ENCODE measurements at places on chromosomes 3 and 15.

GRCh38 chr15:70271422-70272088, 173.8 kb upstream of the TLE3 start:
- no peak for DNase-seq

DNA sequence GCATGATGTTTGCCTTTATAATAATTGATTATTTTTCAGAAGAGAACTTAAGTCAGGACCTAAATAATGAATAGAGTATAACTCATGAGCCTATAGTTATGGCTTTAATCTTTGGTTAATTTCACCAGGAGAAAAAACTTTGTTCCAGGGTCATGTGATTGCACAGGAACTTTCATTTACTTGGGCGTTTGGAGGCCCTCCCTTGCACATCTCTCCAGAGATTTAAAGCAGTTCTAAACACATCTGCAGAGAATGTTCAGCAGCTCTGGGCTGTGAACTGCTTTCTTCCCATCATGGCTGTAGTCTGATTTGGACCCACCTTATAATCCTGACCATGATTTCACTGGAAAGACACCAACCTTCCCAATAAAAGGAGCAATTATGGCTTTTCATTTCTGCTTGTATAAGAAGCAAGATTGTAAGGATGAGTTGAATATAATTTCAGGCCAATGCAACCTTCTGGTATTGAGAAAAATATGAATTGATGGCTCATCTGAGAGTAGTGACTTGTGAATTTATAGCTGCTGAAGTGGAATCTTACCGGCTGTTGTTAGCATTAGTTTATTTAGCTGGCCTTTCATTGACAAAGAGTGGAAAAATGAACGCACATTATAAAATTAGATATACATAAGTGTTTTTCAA, 80.9 kb upstream of the PRTG start:
- DNase-seq = no peak

DNA sequence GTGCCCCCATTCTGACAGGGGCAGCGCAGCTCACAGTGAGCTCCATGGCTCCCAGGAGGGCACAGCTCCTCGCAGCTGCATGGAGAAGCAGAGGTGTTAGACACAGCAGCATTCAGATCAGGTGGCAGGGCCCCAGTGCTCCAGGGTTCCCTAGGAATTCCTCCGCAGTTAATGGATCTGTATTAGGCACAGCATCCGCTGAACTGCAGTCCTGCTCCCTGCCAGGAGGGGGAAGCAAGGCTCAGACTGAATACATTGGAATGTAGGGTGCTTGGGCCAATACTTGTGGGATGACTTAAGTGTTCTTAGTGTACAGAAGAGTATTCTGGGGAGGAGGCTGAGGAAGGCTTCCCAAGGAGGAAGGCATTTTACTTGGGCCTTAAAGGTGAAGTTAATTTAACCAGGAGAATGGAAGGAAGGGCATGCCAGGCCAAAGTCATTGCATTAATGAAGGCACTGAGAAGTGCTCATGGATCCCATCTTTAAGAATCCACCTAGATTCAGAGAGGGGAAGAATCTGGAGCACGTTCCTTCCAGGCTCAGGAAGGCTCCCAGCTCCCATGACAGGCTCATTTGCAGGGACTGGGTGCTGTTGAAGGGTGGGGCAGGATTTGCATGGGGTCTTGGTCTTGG, 111.6 kb downstream of the RAB11A start:
- peak; percentile 57 for DNase-seq

GRCh38 chr15:39243396-39243795, 337.5 kb upstream of the THBS1 start:
- DNase-seq = no peak

DNA sequence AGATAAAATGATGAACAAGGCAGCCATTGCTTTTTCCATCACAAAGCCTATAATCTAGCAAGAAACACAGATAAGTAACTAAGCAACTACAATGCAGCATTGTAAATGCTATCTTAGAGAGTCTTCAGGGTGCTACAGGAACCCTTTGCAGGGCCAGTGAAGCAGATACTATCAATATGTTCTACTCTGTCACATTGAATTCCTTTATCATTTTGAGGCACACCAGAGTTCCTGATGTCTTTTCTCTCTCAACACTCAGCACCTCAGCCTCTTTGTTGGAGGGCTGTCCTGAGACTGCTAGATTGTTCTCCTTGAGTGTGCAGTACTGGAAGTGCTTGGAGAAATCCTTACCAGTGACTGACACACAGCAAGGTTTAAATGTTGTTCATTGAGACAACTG, 107.4 kb upstream of the MRPL3 start:
- no peak for DNase-seq

- no peak for DNase-seq
Measured at GRCh38 chr3:67901681-67902080, 247.3 kb upstream of the SUCLG2 start.

GRCh38 chr3:150610785-150611184, 7.7 kb downstream of the SELENOT start:
- no peak for DNase-seq

DNA sequence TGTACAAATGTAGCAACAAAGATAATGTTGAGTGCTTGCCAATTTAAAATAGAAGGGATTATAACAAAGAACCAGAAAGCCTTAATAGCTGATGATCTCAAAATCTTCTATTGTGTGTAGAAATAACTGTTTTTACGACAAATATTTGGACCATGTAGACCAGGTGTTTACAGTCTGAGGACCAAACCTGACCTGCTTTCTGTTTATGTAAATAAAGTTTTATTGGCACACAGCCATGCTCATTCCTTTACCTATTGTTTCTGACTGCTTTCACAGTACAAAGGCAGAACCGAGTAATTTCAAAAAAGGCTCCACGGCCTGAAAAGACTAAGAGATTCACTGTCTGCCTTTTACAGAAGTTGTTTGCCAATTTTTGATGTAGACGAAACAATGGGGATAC, 91.8 kb downstream of the GOLIM4 start:
- no peak for DNase-seq

GRCh38 chr15:72907733-72908132, 124.2 kb upstream of the ADPGK start:
- no peak for DNase-seq

GRCh38 chr3:56624725-56625124, 58.3 kb downstream of the TASOR start:
- no peak for DNase-seq

DNA sequence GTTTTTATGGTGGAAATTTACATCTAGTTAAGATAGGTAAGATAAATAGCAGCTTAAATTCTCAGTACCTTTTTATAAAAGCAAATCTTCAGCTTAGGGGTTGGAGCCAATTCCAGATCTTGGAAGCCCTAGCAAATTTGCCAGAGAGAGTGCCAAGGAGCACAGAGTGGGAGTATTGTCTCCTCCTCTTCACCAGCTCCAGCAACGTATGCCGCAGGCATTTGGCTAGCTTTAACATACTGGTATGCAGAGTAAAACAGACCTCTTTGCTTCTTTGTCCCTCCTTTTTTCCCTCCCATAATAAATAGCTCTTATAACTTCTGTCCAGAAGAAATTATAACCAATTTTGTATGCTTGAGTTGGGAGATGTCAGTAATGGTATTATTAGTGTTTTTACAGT, 140.4 kb downstream of the DIPK2A start:
- DNase-seq = peak; percentile 77

GRCh38 chr3:68878322-68878721, 54.0 kb downstream of the TAFA4 start:
- DNase-seq = no peak

GRCh38 chr15:39079296-39079847, 501.5 kb upstream of the THBS1 start:
- no peak for DNase-seq

DNA sequence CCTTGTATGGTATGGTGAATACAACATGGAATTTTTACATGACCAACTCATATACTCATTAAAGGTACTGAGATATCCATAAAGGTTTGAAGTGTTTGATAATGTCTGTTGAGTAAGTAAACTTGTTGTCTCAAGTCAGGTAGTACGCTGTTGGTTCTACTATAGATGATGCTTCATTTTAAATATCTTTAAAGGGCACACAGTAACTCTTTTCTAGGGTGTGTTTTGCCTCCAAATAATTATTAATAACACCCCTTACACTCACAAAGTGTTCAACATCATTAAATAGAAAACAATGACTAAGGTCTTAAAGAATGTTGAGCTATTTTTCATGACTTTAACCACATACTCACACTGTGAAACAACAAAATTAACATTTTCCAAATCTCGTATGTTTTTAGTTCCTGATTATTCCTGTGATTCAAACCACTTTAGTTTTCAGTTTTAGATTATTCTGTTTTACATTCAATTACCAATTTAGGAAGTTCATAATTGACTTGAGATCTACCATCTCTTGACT, 220.0 kb upstream of the NANOGP8 start:
- no peak for DNase-seq

DNA sequence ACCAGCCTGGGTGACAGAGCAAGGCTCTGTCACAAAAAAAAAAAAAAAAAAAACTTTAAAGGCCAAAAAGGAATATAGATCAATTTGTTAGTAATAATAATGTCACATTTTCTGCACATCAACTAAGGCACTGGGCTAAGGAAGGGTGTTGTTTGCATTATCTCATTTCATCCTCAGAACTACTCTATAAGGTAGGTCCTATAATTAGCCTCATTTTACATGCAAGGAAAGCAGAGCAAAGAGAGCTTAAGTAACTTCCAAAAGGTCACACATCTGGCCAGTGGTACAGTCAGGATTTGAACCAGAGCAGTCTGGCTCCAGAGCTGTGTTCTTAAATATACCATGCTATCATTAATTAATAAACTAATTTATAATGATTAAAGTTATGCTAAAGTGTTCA, 42.2 kb upstream of the SPATA12 start:
- DNase-seq = no peak

DNA sequence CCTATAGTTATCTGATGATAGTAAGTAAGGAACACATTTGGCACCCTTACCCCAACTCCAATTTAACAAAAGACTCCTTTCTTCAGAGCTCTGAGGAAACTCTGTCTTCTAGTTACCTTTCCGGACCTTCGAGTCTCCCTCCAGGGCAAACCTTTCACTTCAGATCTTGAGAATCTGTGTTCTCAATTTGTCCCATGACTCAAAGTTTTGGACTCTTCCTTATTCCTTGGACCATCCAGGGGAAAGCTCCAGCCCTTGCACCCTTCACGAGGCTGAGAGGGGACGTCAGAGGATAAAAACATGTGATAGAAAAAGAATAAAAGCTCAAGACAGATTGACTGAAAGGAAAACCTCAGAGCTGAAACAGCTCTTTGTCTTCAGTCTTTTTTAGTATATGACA, 76.9 kb downstream of the CTNNB1 start:
- no peak for DNase-seq

- DNase-seq = no peak
Measured at GRCh38 chr3:185880600-185880999, 55.8 kb upstream of the IGF2BP2 start.

- DNase-seq = no peak
Measured at GRCh38 chr15:78840661-78841375, 29.6 kb upstream of the ADAMTS7 start.

DNA sequence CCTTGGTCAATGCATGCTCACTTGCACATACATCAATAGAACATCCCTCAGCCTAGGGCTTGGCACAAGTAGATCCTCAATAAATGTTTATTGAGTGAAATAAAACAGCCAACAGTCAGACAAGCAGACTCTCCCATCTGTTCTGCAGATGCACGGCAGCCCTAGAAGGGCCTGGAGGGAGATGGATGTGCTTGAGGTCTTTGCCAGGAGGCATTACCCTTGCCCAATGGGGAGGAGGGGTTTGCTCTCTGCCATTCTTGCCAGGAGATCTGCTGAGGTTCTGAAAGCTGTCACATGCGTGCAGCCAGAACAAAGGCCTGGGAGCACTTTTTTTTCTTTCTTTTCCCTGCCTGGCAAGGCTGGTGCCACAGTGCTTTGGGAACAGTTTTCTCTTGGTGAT, 349.3 kb upstream of the THRB start:
- no peak for DNase-seq

GRCh38 chr3:135272026-135272669, 477.1 kb downstream of the EPHB1 start:
- DNase-seq = no peak

GRCh38 chr3:129336093-129336706, 57.5 kb downstream of the HMCES start:
- DNase-seq = no peak

DNA sequence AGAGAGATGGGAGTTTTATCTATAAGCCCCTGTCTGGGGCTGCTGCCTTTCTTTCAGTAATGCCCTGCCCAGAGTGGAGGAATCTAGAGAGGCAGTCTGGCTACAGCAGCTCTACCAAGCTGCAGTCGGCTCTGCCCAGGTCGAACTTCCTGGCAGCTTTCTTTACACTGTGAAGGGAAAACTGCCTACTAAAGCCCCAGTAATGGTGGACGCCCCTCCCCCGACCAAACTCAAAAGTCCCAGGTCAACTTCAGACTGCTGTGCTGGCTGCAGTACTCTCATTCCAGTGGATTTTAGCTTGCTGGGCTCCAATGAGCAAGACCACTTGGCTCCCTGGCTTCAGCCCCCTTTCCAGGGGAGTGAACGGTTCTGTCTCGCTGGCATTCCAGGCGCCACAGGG, 65.9 kb upstream of the RARB start:
- no peak for DNase-seq

DNA sequence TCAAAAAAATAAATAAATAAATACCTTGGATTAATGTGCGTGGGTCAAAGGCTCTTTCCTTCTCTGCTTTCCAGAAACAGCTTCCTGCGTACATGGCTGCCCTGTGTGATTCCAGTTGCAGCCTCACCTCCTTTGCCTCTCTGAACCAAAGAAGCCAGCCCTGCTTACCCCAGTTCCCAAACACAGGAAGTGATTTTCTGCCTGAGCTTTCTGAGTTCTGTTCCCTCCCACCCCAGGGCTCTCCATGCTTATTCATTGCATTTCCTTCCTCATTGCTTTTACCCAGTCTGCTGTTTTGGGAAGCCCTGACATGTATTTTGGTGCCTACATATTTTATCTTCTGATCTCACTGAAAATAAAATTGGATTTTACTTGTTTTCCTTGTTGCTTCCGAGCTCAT, 15.4 kb downstream of the ZSCAN2 start:
- DNase-seq = no peak

- no peak for DNase-seq
Measured at GRCh38 chr3:13840456-13840855, 39.4 kb downstream of the WNT7A start.

GRCh38 chr3:171995486-171995885, 43.9 kb upstream of the FNDC3B start:
- DNase-seq = no peak

- no peak for DNase-seq
Measured at GRCh38 chr3:14300721-14301399, 101.5 kb upstream of the SLC6A6 start.

DNA sequence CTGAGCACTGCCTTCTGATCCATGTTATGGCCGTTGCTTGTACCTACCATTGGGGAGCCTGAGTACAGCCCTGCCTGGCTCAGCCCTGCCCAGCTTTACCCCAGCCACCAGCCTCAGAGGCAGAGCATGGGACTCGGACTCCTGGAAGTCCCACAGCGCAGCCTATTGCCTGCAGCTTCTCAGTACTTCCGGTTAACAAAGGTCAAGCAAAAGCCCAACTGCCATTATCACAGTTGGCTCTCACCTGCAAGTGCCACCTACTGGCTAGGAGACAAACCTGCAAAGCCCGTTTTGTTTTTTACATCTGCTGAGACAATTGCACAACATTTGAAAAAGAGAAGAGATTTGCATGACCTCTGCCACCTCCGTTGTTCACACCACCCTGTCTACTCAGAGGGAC, 1081.7 kb downstream of the NAALADL2 start:
- DNase-seq = no peak

- no peak for DNase-seq
Measured at GRCh38 chr15:95558131-95558530, 772.4 kb upstream of the NR2F2 start.
